Smooth muscle cell of the umbilical artery (primary cell): ENCODE measurements at places on chromosomes 3 and 15. TPM values are rescaled to one million over a fixed set of nuclear protein-coding genes. Genes with fewer than 3 reads are reported as not detected.

The PLSCR2 gene
- not detected in 2 replicates for total RNA-seq

The PHLDB2 gene
- total RNA-seq = 61.5 and 122 TPM in 2 replicates

The CD200R1 gene
- total RNA-seq = 0.05 TPM in 1 of 2 replicates, not detected in the other

The LEO1 gene
- 34.7 and 49.9 TPM in 2 replicates for total RNA-seq

The CHST13 gene
- total RNA-seq = not detected in 2 replicates

The MORC1 gene
- not detected in 2 replicates for total RNA-seq

The ITGA11 gene
- total RNA-seq = 52.5 and 166 TPM in 2 replicates

The DHX36 gene
- total RNA-seq = 45.1 and 62.8 TPM in 2 replicates

The LRRC31 gene
- not detected in 2 replicates for total RNA-seq

The CCDC13 gene
- total RNA-seq = 0.14 and 0.59 TPM in 2 replicates

The GOLGA8R gene
- 1.2 and 3.3 TPM in 2 replicates for total RNA-seq

The INSYN1 gene
- total RNA-seq = 0.23 and 1.5 TPM in 2 replicates

The COL6A6 gene
- total RNA-seq = 0.30 TPM in 1 of 2 replicates, not detected in the other

The ACTRT3 gene
- 3.4 and 4.8 TPM in 2 replicates for total RNA-seq

The TEX264 gene
- 29.6 and 41.3 TPM in 2 replicates for total RNA-seq

The BCL6 gene
- total RNA-seq = 13.7 and 20.1 TPM in 2 replicates

The C15orf62 gene
- total RNA-seq = under 0.01 and 0.05 TPM in 2 replicates

The ACSBG1 gene
- total RNA-seq = 0.05 TPM in 1 of 2 replicates, not detected in the other

The MAPK6 gene
- 87.0 and 88.4 TPM in 2 replicates for total RNA-seq

The GPR62 gene
- 0.05 TPM in 1 of 2 replicates, not detected in the other for total RNA-seq

The NDN gene
- total RNA-seq = 62.5 and 94.7 TPM in 2 replicates

The TM4SF4 gene
- not detected in 2 replicates for total RNA-seq

The UNC13C gene
- not detected in 2 replicates for total RNA-seq
